A549 (cell line): ENCODE measurements at places on chromosomes 6 and 20.

GRCh38 chr6:25448965-25449538 lies 169.9 kb downstream of the CARMIL1 start:
- DNase-seq, result no peak

DNA sequence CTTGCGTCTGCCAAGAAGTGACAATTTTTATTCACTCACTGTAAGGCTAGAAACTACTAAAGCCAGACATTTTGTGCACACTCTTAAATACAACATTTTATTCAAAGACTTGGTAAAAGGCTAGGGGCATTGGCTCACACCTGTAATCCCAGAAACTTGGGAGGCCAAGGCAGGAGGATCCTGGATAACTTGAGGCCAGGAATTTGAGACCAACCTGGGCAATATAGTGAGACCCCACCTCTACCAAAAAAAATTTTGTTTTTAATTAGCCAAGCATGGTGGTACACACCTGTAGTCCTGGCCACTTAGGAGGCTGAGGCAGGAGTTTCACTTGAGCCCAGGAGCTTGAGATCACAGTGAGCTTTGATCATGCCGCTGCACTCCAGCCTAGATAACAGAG lies 11.3 kb upstream of the SENP6 start:
- no peak for DNase-seq

DNA sequence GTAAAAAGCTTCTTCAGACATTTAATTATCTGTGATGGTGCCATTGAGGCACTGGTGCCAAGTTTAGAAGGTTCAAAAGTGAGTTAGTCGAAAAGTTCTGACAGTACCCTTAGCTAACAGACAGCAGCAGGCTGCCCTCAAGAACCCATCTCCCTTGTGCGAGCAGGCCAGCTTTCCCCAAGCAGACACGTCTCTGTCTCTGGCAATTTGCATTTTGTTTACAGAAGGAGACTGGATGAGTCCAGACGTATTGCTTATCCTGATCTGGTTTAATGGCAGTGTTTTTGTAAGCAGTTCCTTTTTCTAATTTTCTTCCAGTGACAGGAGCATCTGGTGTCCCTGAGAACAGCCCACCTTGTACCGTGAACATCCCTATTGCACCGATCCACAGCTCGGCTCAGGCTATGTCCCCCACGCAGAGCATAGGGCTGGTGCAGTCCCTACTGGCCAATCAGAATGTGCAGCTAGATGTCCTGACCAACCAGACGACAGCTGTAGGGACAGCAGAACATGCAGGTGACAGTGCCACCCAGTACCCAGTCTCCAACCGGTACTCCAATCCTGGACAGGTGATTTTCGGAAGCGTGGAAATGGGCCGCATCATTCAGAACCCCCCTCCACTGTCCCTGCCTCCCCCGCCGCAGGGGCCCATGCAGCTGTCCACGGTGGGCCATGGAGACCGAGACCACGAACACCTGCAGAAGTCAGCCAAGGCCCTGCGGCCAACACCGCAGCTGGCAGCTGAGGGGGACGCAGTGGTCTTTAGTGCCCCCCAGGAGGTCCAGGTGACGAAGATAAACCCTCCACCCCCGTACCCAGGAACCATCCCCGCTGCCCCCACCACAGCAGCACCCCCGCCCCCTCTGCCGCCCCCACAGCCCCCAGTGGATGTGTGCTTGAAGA lies 58.3 kb upstream of the TMEM181 start:
- no peak for DNase-seq

DNA sequence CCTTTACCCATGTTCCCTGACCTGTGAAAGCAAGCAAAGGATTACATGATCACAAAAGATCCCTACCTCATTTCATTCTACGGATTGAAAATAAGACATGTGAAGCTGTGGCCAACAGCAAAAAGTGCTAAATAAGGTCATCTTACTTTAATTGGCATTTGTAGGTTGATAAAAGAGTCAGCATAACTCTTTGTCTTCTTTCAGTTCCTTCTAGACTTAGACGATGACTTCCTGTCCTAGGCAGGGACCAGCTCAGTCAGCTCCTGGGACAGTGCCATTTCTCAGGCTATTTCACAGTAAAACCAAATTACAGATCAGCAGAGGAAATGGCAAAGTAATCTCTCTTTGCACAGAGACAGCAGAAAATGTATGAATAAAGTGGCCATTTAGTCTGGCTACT lies 480.7 kb downstream of the RFPL4B start:
- no peak for DNase-seq

GRCh38 chr6:164579035-164579434 lies 730.4 kb downstream of the C6orf118 start:
- no peak for DNase-seq

GRCh38 chr20:37781626-37782025 lies 87.8 kb downstream of the CTNNBL1 start:
- DNase-seq, result no peak

GRCh38 chr6:168867247-168868102 lies 386.2 kb downstream of the THBS2 start:
- no peak for DNase-seq

DNA sequence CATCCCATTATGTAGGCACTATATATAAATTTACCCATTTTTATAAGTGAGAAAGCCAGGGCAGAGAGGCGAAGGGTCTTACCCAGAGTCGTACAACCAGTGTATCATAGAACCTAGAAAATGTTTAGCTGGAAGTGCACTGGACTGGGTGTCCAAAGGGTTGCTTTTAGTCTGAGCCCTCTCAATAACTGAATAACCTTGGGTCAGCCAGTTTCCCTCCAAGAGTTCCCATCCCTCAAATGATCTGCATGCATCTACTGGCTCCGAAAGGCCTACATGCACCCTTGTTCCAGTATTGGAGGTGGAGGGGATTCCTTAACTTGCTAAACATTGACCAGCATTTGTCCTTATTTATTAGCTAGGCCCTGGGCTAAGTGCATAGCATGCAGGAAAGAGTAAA lies 3.8 kb downstream of the SNPH start:
- DNase-seq, result no peak

- no peak for DNase-seq
These were observed 131.1 kb downstream of the MYLK4 start for GRCh38 chr6:2619651-2620050.

- no peak for DNase-seq
These were observed 420.4 kb downstream of the CBLN4 start for GRCh38 chr20:55584964-55585363.

- DNase-seq, result no peak
These were observed 29.8 kb downstream of the CTNNBL1 start for GRCh38 chr20:37723668-37724067.

DNA sequence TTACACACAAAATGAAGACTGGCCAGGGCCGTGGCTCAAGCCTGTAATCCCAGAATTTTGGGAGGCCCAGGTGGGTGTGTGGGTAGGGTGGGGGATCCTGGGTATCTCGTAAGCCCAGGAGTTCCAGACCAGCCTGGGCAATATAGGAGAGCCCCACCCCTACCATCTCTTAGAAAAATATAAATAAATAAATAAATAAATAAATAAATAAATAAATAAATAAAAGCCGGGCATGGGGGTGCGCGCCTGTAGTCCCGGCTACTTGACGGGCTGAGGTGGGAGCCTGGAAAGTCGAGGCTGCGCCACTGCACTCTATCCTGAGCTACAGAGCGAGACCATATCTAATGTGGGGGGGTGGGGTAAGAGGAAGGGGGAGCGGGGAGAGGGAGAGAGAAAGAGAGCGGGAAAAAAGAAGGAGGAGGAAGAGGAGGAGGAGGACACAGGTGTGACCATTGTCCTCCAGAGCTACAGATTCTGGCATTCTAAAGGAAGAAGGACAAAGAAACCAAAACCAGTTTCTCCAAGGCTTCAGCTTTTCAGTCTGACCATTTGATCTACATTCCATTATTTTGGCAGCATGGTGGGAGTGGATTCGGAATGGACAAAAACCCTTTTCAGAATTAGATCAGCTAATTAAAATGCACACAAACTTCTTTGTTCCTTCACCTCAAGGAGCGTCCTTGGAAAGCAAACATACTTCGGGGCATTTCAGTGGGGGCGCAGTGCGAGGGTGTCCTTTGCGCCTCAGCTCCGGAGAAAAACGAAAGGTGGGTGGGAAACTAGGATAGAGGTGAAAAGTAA lies 577 bp upstream of the C6orf141 start:
- DNase-seq, result no peak

DNA sequence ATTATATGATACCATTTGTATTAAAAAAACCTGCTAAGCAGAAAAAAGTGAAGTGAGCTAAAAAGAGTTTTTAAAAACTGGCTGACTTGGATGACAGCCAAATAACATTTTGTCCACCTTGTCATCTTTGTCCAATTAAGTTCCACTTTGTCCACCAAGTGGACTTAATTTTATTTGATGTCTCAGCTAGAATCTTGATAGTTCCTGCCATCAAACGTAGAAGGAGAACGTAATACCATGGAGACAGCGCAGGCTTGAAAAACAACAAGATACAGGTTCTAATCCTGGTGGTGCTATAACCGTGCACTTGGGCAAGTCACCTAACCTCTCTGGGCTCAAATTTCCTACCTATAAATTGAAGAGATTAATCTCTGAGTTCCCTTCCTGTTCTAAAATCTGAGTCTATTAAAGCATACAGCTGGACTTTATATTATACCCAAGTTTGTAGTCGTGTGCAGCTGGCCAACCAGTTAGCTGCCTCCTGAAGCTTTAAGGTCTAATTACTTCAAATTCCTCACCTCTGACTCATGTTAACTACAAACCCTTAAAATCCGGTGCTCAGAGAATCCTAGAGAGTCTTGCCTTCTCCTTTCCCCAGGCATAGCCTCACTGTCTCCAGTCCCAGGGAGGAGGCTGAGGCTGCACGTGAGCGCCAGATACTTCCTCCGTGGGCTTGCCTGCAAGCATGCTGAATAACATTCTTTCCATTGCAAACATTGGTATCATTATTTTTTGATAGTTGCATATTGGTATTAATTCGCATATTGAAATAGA lies 16.8 kb downstream of the TMEM244 start:
- no peak for DNase-seq

DNA sequence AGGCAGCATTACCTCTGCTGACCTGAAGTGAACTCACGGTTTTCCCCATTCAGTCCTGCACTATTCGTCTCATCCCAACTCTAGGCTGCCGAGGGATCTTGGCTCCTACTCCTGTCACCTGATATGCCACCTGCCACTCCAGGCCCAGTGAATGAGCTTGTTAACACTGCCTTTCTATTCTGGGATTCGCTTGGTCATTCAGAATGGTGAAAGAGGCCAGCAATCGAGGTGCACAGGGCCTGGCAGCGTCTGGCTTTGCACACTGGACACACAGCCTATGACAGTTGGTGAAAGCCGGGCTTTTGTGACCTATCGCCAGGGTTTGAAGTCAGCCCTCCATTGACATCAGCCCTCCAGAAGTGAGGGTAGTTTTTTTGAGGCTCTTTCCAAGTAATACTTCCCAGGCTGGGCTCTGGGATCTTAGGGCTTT lies 59.3 kb upstream of the MYL9 start:
- DNase-seq, result no peak

DNA sequence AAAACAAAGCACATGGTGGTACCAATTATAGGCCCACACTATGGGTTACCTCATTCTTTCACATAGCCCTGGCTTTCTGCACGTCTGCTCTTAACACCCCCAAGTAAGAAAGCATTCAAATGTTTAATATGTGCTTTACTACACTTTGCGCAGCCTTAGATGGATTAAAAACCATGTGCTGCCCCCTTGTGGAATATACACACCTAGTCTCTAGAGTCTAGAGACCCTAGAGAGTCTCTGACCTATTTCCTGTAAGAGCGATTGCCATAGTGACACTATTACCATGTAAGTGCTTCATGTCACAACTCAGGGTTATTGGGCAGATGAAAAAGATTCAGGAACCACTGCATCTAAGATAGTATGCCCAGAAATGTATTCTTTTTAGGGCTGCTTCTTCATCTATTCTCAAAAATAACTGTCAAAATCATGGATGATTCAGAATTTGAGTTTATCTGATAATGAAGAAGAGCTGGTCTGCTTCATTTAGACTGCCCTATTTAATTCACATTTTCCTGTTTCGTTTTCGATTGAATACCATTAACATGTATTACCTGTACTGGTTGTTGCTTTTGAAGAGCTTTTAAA lies 186.3 kb downstream of the ADGB start:
- DNase-seq, result peak; percentile 3

- DNase-seq, result no peak
These were observed 515.0 kb downstream of the CDH26 start for GRCh38 chr20:60473211-60473610.

- DNase-seq, result no peak
These were observed 68.7 kb downstream of the LY86 start for GRCh38 chr6:6657085-6657819.

DNA sequence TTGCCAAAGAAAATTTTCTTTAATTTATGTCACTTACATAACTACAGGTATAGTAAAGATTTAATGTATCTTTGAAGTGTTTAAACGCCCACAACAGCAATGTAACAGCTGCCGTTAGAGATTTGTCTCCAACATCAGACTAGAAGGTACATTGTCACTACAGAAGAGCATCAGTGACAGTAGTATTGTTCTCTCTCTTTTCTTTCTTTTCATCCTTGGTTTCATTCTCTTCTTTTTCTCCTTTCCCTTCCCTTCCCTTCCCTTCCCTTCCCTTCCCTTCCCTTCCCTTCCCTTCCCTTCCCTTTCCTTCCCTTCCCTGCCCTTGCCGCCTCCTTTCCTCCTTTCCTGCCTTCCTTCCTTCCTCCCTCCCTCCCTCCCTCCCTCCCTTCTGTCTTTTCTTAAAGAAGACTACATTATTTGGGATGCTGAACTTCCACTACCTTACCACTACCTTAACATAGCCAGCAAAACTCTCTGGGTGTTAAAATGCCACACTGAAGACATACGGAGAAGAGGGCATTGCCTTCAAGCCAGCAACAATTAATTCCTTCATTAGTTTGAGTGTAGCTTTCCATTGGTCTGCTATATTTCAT lies 663.9 kb downstream of the DOK5 start:
- DNase-seq, result no peak

- no peak for DNase-seq
These were observed 72.4 kb upstream of the TMEM181 start for GRCh38 chr6:158487495-158487894.

- DNase-seq, result no peak
These were observed 6.6 kb downstream of the HLA-B start for GRCh38 chr6:31350196-31351032.

DNA sequence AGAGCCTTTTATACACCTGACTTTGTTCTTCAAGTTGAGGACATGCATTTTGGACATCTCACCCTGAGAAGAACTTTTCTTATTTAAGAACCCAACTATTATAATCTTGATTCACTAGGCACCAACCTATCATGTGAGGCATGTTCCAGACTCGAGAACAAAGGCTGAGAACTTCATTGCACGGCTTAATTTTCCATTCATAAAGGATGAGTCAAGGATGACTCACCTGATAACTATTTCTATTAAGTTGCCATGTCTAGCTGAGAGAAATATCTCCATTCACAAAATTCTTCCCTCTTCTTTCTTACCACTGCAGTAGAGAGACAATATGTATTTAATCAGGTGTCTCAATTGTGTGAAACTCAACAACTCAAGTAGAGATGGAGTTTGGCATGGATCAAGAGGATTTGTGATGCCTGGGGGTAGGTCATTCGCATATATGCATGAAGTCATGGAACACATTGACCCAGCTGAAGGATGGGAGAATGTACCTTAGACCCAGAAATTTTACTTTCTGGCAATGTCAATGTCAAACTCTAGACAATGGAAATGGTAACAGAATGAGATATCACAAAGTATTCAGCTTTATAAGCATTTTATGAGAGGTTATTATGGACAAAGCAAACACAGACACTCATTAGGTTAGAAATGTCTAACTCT lies 208.7 kb upstream of the PRND start:
- DNase-seq, result peak; percentile 74
